ENCODE measurements at places on chromosomes 5 and 9.

DNA sequence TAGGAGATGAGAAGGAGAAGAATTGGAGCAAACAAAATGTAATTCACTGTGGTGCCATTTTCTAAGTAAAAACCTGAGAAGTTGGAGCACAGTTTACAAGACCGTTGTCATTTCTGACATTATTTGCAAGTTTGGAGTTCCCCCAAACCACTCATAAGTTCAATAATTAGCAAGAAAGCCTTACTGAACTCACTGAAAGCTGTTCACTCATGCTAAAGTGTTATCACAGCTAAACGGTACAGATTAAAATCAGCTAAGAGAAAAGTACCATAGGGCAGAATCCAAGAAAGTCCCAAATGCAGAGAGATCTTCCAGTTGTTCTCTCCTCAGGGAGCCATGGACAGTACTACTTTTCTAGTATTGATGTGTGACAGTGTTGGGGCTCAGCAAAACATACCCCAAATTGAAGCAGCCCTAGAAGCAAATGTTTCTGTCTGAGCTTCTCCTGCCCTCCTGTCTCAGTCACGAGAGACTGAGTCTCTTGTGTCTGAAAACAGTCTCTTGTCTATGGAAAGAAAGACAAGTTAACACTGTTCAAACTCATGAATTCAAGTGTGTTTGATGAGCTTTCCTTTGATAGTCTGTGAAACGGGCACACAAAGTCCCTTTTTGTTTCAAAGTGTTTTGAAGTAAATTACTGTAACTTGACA is 221.2 kb downstream of the GABRG2 start:
- no peak for DNase-seq

DNA sequence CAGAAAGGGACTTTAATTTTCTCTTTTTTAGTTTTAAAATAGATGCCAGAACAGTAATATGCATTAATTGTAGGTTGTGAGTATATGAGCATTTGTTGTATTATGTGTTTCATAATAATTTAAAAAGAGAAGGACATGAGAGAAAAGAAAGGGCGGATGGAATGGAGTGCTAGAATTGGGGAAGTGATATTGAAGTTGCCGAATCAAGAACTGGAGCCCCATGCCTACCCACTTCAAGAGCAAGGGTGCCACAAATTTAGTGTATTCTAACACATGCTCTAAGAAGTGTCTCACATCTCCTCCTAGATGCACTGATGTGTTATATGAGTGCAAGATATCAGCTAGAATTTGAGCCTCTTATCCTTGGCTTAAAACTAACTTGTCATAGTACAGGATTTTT is 43.6 kb upstream of the FYB1 start:
- no peak for DNase-seq

GRCh38 chr5:147965715-147966114 is 59.4 kb upstream of the C5orf46 start:
- DNase-seq: no peak

- no peak for DNase-seq
These were observed 97.0 kb upstream of the COL5A1 start for GRCh38 chr9:134544388-134545214.

- DNase-seq: no peak
These were observed 169.5 kb upstream of the TAS2R1 start for GRCh38 chr5:9799606-9800005.

DNA sequence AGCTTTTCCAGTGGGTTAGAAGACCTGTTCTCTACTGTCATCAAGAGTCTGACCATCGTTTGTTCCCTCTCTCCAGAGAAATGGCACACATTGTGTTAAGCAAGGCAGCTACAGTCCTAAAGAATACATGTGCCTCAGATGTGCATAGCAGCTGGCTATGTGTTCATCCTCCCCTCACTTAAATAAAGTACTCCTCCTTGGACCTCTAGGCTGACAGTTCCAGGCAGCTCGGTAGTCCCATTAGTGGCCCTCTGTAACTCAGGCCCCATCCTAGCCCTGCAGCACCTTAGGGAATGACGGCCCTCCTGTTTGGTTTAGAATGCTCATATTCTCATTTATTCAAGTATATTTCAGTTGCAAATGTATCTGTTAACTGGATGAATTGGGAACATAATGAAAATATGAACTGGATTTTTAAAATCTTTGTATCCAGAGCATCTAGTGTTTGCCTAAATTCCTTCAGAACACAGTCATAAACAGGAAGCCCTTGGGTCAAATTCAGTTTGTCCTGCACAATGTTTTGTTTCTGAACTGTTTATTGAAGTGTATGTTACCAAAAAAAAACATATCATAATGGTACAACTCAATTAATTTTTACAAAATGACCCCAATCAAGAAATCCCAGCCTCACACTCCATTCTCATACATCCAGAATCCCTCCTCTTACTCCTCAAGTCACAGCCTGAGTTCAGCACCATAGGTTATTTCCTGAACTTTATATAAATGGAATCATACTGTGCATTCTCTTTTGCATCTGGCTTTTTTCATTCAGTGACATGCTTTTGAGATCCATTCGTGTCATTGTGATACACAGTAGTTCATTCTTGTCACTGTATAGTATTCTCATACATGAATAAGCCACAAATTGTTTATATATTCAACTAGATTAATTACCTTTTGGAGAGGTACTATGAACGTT is 1.6 kb upstream of the ASPN start:
- DNase-seq: no peak

GRCh38 chr9:116549061-116549664 is 137.9 kb upstream of the TRIM32 start:
- DNase-seq: no peak

- no peak for DNase-seq
These were observed 10.4 kb downstream of the RGS7BP start for GRCh38 chr5:64516216-64516615.

DNA sequence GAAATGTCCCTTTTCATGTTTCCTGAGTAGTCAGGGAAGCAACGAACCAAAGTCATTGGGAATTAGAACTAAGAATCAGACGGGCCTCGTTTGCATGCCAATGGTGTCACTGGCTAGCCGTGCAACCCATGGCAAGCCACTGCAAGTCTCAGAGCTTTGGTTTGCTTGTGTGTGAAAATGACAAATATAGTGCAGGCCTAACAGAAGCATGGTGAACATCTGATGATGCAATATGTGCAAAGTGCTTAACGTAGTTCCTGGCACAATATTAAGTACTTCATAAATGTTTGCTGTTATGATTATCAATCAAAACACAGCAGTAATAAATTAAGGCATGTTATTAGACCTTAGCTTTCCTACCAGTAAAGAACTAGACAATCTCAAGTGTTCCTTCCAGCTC is 118.0 kb upstream of the TRIM32 start:
- no peak for DNase-seq

DNA sequence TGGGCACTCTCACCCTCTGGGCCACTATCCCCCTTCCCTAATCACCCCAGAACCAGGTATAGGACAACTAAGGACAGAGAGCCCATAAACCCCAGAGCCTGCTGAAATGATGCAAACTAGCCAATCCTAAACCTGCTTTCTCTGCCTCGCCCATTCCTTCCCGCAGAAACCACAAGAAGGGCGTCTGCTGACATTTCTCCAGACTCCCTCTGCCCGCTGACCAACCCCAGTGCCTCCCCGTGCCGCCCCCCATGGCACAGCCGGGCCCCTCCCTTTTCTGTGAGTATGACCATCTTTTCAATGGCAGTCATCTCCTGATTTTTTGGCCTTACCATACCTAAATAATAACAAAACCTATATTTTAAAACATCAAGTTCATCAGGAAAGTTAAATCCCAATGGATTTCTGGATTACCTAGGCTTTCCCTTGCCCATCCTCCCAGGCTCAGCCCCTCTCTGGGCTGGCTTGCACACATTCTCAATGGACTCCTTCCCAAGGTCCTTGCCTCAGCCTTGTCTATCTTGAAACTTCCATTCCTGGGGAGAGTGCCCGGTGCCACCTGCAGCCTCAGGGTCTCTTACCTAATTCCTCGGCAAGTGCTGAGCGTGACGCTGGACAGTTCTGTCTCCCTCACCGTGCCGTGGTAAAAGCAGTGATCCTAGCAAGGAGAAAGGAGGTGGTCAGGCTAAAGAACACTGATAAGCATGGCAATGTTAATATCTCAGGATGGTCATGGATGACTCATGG is 45.2 kb downstream of the ADAM19 start:
- DNase-seq: no peak

DNA sequence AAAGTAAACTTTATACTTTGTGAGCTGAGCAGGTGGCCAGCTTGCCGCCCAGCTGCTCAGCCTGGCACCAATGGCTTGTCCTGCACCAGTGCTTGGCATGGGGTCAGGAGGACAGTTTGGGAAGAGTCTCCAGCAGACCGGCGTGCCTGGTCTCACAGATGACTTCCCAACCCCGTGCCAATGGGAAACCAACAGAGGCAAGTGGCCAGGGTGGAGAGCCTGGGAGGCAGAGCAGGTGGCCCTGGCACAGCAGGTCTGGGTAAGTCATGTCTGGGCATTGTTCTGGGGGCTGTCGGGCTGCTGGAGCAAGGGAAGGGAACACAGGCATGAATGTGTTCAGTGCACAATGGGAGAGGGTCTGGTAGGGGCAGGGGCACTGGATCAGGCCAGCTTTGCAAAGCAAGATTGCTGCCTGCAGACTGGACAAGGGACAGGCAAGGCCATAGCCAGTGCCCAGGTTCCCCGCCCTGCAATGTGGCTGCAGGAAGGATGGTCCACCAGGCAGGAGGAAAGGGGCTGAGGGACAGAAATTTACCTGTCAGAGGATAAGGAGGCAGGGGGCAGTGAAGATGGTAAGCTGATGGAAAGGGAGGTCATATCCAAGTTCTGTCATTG is 76.2 kb upstream of the ALDH1B1 start:
- DNase-seq: no peak

DNA sequence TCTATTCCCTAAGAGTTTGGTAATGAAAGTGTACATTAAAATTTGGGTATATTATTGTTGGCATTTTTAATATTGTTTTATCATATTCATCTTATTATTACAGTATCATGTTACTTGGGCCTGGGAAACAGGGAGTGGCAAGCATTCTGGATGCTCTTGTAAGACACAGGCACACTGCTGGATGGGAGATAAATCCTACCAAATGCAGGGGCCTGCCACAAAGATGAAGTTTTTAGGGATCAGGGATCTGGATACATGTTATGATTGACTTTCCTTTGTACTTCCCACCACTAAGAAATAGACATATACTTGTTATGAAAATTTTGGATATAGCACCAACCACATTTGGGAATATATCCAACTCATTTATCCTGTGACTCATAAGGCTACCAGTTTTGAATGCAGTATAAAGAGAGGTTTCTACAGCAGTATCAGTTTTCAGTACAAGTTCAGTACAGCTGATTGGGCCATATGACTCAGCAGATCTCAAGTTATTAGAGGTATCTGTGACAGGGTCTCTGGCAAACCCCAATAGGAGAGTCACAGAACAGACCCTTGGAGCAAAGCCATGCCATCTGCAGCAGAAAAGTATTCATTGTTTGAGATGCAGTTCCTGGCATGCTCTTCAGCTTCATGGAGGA is 360.1 kb downstream of the DMAC1 start:
- DNase-seq: no peak

Measured in activated naive CD4-positive, alpha-beta T cell (primary cell).